ENCODE measurements at places on chromosomes 1 and 21. TPM values are rescaled to one million over a fixed set of nuclear protein-coding genes. Genes with fewer than 3 reads are reported as not detected.

The MCOLN2 gene
- total RNA-seq: 19.3 TPM

The LCE1A gene
- total RNA-seq: not detected

The TMEM125 gene
- total RNA-seq: not detected

The COA7 gene
- total RNA-seq: 3.9 TPM

The PARP1 gene
- total RNA-seq: 84.2 TPM
